ENCODE measurements at places on chromosomes 6 and 20. TPM values are rescaled to one million over a fixed set of nuclear protein-coding genes. Genes with fewer than 3 reads are reported as not detected.

GRCh38 chr6:30705620-30706019, 11.5 kb downstream of the MDC1 start:
- H3K27me3 ChIP-seq, result no peaks in the 10 kb centered on the region
- peaks cover 11% of the 10 kb centered on the region for H3K36me3 ChIP-seq
- no peak overlapping the region for H3K27ac ChIP-seq
- H3K4me3 ChIP-seq, result no peak overlapping the region
- no peak for DNase-seq

DNA sequence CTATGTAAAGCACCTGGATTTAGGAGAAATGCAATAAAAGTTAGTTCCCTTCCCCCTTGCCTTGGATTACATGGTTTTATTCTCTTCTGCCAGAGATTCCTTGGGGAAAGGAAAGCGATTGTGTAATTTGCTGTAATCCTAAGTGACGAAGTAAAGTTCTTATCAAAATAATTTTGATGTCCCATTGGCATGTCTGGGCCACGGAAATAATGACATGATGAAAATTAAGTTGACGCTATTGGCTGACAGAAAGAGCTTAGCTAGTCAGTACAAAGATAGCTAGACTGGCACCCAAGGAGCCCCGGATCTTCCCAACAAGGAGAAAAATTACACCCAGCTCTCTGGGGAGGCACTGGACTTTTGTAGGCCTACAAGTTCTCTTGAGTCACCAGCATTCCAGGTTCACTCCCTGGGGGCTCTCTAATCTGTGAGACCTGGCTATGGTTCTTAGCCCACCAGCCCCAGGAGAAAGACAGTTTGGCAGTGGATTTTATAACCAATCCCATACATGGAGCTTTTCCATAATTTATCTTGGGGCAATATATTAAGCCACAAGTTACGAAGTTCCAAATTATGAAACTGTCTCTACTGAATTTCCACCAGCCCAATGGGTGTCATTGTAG, 59.9 kb downstream of the FOXA2 start:
- H3K27ac ChIP-seq, result no peak overlapping the region
- H3K4me1 ChIP-seq, result no peaks in the 10 kb centered on the region
- DNase-seq, result no peak
- peaks cover 13% of the 10 kb centered on the region for H3K27me3 ChIP-seq

DNA sequence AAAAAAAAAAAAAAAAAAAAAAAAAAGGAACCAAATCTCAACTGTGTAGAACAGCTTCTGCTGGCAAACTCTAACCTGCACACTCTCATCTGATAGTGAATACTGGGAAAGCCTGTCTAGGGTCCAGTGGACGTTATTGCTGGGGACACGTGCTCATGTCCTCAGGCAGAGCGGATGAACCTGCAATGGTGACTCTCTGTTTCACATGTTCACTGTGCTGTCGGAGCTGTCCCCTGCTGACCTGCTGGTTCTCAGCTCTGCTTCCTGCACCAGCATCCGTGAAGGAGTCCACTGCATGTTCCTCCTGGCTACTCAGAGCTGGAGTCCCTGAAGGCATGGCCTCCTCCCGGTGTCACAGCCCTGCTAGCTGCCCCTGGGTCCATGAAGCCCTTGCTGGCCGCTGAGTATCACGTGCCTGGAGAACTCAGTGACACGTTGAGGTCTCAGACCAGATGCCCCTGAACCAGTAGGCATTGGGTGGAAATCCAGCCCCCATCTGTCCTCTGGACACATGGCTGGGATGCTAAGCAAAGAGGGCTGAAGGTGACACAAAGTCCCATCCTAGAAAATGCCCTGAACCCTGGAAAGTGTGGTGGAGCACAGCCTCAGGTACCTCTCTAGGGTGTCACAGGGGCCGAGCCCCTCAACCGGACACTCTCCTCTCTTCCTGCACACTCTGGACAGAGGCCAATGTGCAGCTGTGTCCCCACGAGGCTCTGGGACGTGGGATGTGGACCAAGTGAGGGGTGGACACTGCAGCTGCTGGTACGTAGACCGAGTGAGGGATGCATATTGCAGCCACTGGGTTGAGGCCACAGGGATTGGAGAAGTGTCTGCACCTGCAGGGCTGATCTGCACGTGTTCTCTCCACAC, 54.9 kb upstream of the FRMD1 start:
- no peak for DNase-seq
- H3K4me3 ChIP-seq, result no peak overlapping the region
- H3K36me3 ChIP-seq, result no peaks in the 10 kb centered on the region
- H3K27me3 ChIP-seq, result peaks cover 6% of the 10 kb centered on the region
- H3K4me1 ChIP-seq, result no peaks in the 10 kb centered on the region

DNA sequence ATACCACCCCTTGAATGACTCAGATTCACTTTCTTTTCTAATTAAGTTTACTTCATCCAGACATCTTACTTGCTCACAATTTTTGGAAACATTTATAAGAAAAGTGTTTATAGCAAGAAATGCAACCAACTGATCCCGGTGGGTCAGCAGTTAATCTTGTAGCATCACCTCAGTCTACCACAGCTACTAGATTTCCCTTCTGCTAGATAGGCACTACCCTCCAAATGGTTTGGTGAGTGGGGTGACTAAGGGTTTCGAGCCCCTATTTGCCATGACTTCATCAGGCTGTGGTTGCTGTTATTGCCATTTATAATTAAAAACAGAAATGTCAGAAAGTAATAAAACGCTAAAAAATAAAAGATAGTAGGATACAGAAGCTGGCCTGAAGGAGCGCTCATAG, 930.1 kb upstream of the GJE1 start:
- H3K36me3 ChIP-seq, result no peaks in the 10 kb centered on the region
- H3K27me3 ChIP-seq, result no peaks in the 10 kb centered on the region
- H3K4me1 ChIP-seq, result no peaks in the 10 kb centered on the region
- no peak overlapping the region for H3K4me3 ChIP-seq
- no peak for DNase-seq

PLCB4 gene
- total RNA-seq, result 2.5 TPM

DNA sequence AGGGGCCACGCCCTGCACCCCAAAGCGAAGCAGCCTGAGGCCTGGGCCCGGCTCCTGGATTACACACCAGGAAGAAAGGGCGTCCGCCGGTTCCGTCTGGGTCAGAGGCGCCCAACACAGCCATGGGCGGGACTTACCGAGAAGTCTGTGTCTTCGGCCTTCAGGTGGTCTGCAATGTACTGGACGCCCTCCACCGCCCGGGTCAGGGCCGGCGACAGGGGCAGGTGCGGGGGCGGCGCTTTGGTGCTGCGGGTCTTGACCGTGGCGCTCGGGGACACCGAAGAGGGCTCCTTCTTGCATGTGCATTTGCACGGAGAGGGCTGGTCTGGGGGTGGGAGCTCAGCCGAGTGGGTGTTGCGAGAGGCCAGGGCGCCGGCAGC, 11.6 kb downstream of the CHRNA4 start:
- DNase-seq, result no peak
- H3K36me3 ChIP-seq, result no peaks in the 10 kb centered on the region
- H3K4me1 ChIP-seq, result no peaks in the 10 kb centered on the region
- no peak overlapping the region for H3K4me3 ChIP-seq
- H3K27ac ChIP-seq, result no peak overlapping the region

GRCh38 chr6:139955366-139956155, 581.1 kb upstream of the CITED2 start:
- no peaks in the 10 kb centered on the region for H3K27me3 ChIP-seq
- no peak for DNase-seq
- no peaks in the 10 kb centered on the region for H3K36me3 ChIP-seq
- no peak overlapping the region for H3K27ac ChIP-seq
- no peaks in the 10 kb centered on the region for H3K4me1 ChIP-seq
- H3K4me3 ChIP-seq, result no peak overlapping the region

ALDH8A1 gene
- total RNA-seq, result 1.4 TPM

MBOAT1 gene
- 11.7 TPM for total RNA-seq

DNA sequence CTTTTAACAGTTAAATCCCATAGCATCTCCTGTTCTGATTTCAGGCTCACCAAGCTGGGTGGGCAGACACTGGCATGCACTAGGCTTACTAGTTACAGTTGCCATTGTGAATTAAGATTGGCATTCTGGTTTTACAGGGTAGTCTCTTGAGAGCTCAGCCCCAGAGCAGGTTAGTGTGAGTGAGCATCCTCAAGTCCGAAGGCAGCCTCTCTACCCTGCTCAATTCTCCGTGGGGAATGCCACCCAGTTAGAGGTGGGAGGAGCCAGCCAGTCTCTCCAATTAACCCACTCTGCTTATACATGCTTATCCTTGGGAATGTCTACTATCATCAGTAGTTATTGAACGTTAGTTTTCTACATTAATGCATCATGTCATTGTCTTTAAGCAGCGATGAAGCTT, 8.9 kb upstream of the OGFRL1 start:
- H3K27me3 ChIP-seq, result 0 out of 2 replicates have a peak, but pooled peaks cover 4% of the 10 kb centered on the region
- H3K27ac ChIP-seq, result no peak overlapping the region
- no peak for DNase-seq
- H3K4me3 ChIP-seq, result no peak overlapping the region
- H3K4me1 ChIP-seq, result no peaks in the 10 kb centered on the region

DNA sequence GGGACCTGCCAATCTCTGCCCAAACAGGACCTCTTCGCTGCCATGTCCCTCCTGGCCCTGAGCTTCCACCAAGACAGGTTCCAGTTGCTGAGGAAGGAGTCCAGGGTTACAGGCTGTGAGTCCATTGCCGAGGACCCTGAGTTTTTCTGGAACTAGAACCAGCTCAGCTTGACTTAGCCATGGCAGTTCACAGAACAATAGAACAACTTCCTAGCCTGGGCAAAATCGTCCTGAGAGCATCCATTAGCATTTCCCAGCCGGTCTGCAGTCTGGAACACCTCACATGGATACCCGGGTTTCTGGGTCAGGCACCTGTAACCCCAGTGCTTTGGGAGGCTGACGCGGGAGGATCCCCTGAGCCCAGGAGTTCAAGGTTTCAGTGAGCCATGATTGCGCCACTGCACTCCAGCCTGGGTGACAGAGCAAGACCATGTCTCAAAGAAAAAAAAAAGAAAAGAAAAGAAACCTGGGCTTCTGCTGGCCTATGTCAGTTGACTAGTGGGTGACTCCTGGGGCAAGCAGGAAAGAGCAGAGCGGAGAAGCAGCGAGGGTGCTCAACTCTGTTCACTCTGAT, 90.3 kb downstream of the TCP11 start:
- no peaks in the 10 kb centered on the region for H3K36me3 ChIP-seq
- no peak overlapping the region for H3K27ac ChIP-seq
- H3K27me3 ChIP-seq, result no peaks in the 10 kb centered on the region
- no peak overlapping the region for H3K4me3 ChIP-seq
- no peak for DNase-seq

DNA sequence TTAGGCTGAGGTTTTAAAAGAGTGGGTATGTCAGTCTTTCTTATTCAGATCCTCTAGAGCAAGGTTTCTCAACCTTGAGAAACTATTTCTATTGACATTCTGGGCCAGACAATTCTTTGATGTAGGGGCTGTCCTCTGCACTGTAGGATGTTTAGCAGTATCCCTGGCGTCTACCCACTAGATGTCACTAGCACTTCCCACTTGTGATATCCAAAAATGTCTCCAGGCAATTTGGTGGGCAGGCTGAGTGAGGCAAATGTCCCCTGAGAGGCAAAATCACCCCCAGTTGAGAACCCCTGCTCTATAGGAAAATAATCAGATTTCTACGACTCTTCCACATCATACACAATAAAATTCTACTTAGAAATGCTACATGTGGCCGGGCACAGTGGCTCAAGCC, 7.7 kb upstream of the ZKSCAN8 start:
- H3K36me3 ChIP-seq, result 0 out of 2 replicates have a peak, but pooled peaks cover 10% of the 10 kb centered on the region
- H3K4me1 ChIP-seq, result peaks cover 6% of the 10 kb centered on the region
- peak; percentile 29 for DNase-seq
- no peak overlapping the region for H3K27ac ChIP-seq

DNA sequence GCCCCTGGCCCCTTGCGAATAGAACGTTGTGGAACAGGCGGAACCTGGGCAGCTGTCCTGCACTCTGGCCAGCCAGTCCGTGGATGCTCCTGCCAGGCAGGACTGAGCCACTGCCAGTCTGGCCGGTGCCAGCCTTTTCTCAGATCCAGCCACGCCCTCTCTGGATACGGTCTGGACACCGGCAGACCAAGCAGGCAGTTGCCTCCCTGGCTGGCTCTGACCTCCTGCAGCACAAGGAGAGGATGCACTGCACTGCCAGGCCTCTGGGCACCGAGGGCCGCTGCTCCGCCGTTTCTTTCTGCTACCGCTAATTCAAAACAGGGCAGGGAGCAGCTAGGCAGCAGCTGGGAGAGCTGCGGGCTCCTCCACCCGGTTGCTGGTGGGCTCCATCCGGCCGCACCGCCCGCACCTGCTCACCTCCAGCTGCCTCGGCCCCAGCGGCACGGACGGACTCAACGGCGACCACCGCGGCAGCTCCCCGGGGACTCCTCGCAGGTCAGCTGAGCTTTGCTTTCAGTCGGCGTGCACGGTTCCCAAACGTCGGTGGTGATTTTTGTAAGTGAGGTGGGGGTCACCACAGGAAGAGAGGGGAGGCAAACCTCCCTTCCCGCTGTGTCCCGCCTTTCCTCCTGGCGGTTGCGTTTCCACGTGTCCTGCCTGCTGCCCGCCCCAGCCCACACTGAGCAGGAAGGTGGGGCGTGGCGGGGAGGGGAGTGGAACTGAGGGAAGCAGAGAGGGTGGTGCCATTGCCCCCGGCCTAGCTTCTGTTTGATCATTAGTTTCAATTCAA, 30.3 kb upstream of the AFDN start:
- no peak for DNase-seq
- H3K27ac ChIP-seq, result no peak overlapping the region
- H3K4me1 ChIP-seq, result no peaks in the 10 kb centered on the region
- H3K27me3 ChIP-seq, result 0 out of 2 replicates have a peak, but pooled peaks cover 4% of the 10 kb centered on the region

GRCh38 chr6:4209196-4209595, 73.8 kb upstream of the ECI2 start:
- H3K4me1 ChIP-seq, result no peaks in the 10 kb centered on the region
- H3K27me3 ChIP-seq, result no peaks in the 10 kb centered on the region
- H3K36me3 ChIP-seq, result no peaks in the 10 kb centered on the region

DNA sequence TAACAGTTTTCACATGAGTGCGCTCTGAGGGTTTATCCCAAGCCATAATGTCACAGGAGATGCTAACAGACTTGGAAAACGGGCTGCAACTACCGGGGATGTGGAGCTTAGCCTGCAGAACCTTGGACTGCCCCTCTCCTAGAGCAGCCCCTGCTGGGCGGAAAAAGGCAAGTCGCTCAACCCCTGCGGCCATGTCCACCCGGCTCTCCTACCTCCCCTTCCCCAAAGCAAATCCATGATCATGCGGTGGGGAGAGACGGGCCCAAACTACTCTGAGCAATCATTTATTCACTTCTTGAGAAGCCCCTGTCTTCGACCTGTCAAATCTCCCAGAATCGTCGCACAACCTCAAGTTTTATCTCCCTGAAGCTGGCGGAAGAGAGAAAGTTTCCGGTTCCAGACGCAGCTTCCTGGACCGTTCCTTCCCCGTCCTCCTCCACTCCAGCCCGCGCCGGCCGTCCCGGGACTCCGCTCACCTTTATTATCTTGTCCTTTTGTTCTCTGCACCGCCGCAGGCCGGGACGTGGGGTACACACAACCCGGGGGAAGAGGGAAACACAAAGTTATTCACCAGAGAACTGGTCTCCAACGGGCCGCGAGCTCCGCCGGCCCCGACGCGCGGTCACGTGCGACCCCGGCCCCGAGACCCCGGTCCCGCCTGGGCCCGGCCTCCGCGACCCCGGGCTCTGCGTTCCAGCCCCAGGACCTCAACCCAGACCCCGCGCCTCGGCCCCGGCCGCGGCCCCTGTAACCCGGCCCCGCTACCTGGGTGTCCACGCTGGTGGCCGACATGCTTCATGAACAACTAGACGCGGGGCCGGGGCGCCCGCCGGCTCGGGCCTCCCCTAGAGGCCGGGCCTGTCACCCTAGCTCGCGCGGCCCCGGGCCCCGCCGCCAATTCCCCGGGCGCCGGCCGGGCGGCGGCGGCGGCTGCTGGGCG, 560 bp downstream of the YTHDF1 start:
- peaks cover 27% of the 10 kb centered on the region for H3K36me3 ChIP-seq
- H3K4me3 ChIP-seq, result peak overlapping the region; percentile 90
- no peaks in the 10 kb centered on the region for H3K27me3 ChIP-seq
